GM18507 (cell line): ENCODE measurements at places on chromosomes 12 and 14.

DNA sequence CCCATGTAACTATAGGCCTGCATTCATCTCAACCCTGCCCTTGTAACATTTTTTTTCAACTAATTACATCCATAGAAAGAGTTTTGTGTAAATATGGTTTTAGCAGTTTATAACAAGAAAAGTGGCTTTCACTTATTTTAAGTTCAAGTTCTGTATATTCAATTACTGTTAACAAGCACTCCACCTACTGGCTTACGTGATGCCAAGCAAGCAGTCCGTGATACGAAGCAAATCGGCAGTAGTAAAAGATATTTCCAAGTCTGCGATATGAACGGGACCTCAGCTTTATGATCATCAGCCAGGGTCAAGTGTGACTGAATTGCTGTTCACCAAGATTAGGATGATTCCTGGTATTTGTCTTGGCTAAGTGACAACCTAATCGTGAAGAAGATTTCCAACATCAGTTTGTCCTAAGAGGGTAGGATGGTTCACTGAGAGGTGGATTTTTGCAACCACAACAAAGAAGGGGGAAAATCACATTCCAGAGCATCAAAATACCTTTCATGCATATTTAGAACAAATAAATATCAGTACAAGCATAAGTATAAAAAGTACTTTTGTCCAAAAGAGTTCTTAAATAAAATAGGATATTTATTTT is 456.2 kb downstream of the FOXG1 start:
- DNase-seq: no peak

- DNase-seq: no peak
Observed at GRCh38 chr12:11182529-11182928, 4.2 kb downstream of the TAS2R42 start.

DNA sequence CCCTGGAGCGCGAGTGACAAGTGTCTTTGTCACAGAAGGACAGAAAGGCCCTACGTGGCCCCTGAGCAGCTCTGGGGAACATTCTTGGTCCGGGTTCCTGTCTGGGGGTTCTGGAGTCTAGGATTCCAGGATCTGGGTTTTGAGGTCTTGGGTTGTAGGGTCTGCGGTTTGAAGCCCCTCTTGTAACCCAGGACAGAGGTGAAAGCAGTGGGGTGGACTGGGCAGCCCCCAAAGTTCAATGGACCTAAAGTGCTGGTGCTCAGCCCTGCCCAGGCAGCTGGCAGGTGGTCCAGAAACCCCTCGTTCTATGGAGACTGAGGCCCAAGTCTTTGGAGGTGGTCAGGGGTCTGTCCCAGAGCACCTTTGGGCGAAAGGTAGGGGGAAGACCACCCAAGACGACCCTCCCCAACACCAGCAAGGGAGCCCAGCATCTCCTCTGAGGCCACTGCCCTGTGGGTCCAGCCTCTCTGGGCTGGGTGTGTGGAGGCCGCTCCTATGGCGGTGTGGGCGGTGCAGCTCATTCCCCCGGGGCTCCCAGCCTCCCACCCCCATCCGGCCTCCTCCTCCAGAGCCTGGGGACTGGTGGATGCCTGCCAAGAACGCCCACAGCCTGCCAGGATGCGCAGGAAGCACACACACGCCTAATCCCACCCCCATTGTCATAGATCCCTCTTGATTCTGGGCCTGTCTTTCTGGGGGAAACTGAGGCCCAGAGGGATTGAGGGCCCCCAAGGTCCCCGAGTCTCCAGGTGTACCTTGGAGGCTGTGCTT is 30.2 kb upstream of the ANKRD9 start:
- no peak for DNase-seq

- DNase-seq: no peak
Observed at GRCh38 chr14:24416932-24417619, 12.4 kb downstream of the CBLN3 start.

- no peak for DNase-seq
Observed at GRCh38 chr14:94505206-94505605, 4.1 kb downstream of the SERPINA12 start.

GRCh38 chr14:22243971-22244581 is 344.9 kb downstream of the DAD1 start:
- DNase-seq: no peak

DNA sequence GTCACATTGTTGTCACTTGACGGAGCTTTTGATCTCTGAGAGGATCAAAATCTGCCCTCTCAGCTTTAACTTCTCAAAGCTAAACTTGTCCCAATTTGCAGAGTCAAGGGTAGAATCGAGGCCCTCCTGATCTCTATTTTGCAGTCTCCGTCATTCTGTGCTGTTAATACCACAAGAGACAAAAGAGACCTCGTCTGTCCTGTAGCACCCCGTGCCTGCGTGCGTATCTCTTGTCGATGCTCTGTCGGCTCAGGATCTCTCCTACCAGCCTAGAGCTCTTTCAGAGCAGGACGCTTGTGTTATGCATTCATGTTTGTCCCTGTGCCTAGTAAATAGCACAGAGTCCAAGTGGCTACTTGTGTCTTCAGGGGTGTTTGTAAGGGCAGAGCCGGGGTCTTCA is 5.1 kb downstream of the EVL start:
- no peak for DNase-seq

DNA sequence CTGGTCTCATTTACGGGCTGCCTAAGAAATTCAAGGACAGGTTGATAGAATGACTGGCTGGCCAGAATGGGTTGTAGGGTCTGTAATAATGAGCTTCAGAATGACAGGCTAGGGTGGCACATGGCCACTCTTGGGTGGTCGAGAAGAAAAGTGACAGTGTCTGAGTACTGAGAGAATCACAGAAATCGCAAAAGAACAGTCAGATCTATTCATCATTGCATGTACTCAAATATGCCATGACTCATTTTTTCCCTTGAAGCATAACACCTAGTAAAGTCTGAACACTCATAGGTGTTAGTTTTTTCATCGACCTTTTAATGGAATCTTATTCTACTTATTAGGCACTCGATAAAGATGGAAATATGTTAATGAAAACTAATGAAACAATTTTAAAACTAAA is 37.8 kb upstream of the SEL1L start:
- DNase-seq: no peak

GRCh38 chr12:6306151-6306550 is 4.3 kb upstream of the PLEKHG6 start:
- no peak for DNase-seq

- no peak for DNase-seq
Observed at GRCh38 chr14:100074431-100075100, 9.3 kb downstream of the EVL start.

GRCh38 chr12:105539735-105540134 is 209.2 kb downstream of the C12orf75 start:
- DNase-seq: no peak

DNA sequence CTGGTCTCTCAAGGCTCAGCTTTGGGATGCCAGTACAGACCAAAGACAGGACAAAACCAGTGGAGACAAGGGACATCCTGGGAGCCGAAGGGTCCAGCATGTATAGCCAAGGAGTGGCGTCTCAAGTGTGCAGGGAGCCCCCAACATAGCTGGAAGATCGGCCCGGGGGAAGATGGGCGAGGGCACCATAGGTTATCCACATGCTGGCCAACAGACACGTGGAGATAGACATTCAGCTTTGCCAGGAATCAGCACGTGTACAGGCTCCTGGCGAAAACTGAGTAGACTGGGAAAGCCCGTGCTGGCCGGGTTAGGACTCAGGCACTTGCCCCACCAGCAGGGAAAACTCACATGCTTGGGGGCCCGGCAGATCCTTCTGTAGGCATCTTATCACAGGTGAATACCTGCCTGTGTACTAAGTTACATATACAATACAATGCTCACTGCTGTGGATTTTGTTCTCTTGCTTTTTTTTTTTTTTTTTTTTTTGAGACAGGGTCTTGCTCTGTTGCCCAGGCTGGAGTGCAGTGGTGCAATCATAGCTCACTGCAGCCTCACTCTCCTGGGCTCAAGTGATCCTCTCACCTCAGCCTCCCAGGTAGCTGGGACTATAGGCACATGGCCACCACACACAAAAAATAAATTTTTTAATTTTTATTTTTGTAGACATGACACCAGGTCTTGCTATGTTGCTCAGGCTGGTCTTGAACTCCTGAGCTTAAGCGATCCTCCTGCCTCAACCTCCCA is 5.6 kb upstream of the ANKRD9 start:
- DNase-seq: no peak

- no peak for DNase-seq
Observed at GRCh38 chr14:52003324-52003723, 14.0 kb downstream of the RTRAF start.

DNA sequence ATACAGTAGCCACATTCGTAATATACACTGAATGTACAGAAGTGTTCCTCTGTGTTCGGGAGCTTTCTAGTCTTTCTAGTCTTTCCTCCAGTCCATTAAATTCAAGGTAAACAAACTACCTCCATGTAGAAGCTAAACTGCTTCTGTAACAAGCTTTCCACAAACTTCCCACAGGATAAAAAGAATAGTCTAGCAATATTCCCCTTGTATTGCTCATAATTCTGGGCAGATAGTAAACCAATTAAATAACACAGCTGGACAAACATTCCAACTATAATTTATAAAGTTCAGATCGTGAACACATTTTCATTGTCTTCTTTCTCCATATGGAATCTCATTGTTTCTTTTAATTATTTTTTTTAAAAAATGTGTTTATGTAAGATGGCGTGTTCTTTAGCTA is 307.2 kb downstream of the AEBP2 start:
- no peak for DNase-seq

DNA sequence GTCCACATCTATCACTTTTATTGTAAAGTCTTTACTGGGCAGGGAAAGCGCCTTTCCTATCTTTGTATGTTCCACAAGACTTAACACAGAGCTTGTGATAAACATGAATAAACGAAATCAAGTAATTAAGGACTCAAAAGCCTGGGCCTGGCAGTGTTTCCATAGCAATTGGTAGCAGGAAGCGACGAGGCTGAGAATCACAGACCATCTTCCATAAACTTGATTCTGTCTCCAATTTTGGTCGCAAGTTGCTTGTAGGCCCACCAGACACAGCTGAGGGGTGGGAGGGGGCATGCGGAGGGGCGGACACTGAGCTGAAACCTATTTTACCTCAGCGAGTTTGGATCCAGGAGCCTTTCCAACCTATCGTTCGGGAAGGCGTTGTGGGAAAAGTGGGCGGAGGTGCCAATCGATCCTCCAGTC is 302 bp downstream of the CCDC38 start:
- no peak for DNase-seq

GRCh38 chr12:116918464-116918863 is 7.7 kb downstream of the FBXW8 start:
- DNase-seq: no peak

DNA sequence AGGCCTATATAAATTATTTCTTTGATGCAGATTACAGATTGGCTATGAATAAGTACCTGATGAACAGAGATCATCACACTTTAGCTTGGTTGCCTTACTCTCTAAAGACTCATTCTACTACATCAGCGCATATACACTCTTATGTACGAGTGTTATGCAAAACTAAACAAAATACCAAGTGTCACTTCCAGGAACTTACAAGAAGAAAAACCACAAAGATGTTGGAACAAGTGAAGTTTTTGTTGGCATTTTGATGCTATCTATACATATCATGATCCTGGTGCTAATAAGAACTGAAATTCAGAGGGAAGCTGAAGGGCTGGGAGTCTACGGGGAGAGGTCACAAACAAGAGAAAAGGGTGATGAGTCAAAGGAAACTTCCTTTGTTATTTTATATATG is 47.9 kb upstream of the CERS5 start:
- DNase-seq: no peak

- no peak for DNase-seq
Observed at GRCh38 chr12:88591343-88591742, 11.1 kb upstream of the KITLG start.

DNA sequence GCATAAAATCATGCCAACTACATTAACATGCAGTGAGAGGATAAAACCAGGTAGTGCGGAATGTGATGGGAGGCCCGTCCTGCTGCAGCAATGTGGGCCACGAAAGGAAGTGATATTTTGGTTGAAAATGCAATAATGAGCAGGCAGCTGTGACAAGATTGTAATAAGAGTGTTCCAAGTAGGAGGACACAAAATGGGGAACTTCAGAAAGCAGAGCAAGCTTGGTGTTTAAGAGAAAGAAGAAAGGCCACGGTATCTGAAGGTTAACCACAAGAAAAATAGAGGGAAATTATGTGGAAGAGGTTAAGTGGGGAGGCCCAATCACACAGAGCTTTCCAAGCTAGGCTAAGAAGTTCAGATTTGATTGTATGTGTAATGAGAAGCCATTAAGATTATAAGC is 34.3 kb downstream of the OVCH1 start:
- no peak for DNase-seq

DNA sequence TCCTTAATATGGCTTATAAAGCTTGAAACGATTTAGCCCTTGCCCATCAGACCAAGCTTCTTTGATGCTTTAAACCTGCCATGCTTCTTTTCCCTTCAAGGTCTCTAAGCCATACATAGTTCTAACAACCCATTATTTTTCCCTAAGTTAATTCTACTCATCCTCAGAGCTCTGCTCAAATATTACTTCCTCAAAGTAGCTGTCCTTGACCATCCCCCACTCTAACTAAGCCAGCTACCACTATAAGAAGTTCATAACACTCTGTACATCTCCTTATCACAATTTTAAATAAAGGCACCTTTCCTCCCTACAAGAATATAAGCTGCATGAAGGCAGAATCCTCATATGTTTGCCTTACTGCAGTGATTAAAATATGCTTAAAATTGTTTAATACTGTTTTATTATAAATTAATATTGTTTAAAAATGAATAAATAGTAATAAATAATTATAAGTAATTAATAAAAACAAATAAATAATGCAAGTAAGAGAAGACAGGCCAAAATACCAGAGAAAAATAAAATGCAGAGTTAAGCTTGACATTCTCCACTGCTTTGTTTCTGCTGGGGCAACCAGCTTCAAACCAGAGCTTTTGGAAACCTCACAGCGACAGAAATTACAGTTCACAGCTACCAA is 76.8 kb downstream of the NUMB start:
- DNase-seq: no peak

- no peak for DNase-seq
Observed at GRCh38 chr12:51863363-51863932, 14.9 kb upstream of the FIGNL2 start.

GRCh38 chr12:111616177-111616623 is 17.1 kb upstream of the ATXN2 start:
- DNase-seq: no peak

DNA sequence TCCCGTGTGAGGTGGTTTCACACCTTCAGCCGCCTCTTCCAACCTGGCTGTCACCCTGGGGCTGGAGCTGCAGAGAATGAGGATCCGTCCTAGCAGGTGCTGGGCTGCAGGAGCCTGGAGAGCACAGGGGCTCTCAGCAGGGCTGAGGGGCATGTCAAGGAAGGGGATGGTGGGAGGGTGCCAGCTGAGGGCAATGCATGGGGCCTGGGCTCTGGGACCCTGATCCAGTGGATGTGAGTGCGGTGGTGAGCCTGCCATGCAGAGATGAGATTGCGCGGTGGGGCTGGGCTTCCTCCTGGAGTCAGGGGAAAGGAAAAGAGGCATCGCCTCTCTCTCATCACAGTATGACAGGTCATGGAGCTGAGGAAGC is 31.5 kb downstream of the ANAPC7 start:
- no peak for DNase-seq

GRCh38 chr12:19591951-19592350 is 152.7 kb downstream of the AEBP2 start:
- DNase-seq: no peak

DNA sequence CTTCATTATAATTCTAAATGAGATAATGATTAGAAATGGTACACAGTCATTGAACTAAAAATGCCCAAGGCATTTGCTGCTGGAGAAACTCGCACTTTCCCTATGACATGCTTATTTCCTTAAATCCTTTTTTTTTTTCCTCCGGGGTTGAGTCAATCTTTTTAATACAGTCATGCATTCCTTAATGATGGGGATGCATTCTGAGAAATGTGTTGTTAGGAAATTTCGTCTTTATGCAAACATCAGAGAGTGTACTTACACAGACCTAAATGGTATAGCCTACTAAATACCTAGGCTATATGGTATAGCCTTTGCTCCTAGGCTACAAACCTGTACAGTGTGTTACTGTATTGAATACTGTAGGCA is 29.8 kb upstream of the DACT1 start:
- DNase-seq: no peak
